ENCODE measurements at places on chromosomes 2 and 18.
A peak's percentile ranks its signal among the peaks of the same experiment; 100 is the strongest.

DNA sequence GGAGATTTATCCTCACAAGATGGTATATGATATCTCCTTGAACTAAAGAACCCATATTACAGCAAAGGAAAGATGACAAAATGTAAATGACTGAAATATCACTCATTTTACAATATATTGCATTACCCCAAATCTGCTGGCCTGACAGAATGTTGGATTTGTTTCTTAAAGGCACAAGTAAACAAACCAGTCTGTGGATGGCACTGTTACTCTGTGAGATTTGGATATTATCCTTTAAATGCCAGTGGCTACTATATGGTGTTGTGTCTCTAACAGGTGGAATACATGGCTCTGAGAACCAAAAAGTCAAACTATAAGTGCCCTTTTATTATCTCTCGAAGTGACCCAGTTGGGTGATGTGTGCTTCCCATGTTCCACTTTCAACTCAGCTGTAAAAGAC is 125.7 kb downstream of the PDE1A start:
- no peak for DNase-seq

DNA sequence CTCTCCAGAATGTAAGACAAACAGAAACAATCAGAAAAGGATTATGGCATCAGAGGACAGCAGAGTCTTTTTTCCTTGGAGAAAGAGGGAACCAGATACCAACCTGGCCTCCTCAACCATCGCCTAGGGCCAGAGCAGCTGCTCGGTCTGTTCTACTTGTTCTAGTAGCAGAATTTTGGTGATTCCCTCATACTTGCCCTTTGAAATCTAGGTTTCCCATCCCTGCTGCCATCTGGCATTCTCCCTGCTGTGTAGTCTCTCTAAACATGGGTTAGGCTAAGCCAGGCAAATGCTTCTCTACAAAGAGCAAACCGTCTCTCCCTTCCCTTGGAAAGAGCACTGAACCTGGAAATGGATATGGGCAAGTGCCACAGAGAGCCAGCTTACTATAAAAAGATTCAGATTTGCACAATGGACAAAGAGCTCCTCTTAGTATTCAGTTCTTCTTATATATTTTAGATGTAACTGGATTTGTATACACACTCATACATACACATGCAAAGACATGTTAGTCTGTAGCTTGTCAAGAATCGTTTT is 208.6 kb upstream of the ST6GAL2 start:
- no peak for DNase-seq

- DNase-seq: no peak
Observed at GRCh38 chr18:50397023-50397422, 22.2 kb downstream of the SKA1 start.

DNA sequence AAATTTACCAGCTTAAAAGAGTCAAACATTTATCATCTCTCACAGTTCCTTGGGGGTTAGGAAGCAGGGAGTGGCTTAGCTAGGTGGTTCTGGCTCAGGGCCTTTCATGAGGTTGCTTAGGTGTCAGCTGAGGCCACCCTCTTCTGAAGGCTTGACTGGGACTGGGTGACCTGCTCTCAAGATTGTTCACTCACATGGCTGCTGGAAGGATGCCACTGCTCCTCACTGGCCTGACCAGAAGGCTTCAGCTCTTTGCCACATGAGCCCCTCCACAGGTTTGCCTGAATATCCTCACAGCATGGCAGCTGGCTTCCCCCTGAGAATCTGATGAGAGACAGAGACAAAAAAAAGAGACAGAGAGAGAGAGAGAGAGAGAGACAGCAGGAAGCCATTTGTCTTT is 17.3 kb upstream of the RNF152 start:
- DNase-seq: no peak

- DNase-seq: no peak
Observed at GRCh38 chr18:8619835-8620577, 10.8 kb downstream of the RAB12 start.

- DNase-seq: no peak
Observed at GRCh38 chr2:120231564-120231973, 8.4 kb upstream of the TMEM185B start.

- no peak for DNase-seq
Observed at GRCh38 chr2:173062801-173063200, 12.8 kb upstream of the MAP3K20 start.

DNA sequence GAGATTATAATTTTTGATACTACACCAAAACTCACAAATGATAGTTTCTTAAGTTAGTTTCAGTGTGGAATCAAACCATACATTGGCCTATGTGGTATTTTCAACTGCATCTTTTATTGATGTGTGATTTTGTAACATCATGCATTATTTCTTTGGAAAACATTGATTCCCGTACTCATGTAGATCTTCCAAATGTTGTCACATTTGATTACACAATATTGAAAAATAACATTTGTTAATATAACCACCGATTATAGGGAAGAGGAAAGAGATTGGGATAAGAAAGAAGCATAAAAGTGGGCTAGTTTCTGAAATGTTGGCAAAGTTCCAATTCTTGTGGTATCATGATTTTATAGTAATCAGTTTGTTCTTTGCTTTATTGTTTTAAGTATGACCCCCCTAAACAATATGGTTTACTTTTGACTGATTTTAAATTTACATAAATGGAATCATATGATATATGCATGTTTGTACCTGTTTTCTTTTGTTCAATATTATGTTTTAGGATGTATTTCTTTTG is 117.2 kb upstream of the OTX1 start:
- no peak for DNase-seq

GRCh38 chr2:191056228-191056627 is 42.3 kb upstream of the STAT1 start:
- DNase-seq: no peak

DNA sequence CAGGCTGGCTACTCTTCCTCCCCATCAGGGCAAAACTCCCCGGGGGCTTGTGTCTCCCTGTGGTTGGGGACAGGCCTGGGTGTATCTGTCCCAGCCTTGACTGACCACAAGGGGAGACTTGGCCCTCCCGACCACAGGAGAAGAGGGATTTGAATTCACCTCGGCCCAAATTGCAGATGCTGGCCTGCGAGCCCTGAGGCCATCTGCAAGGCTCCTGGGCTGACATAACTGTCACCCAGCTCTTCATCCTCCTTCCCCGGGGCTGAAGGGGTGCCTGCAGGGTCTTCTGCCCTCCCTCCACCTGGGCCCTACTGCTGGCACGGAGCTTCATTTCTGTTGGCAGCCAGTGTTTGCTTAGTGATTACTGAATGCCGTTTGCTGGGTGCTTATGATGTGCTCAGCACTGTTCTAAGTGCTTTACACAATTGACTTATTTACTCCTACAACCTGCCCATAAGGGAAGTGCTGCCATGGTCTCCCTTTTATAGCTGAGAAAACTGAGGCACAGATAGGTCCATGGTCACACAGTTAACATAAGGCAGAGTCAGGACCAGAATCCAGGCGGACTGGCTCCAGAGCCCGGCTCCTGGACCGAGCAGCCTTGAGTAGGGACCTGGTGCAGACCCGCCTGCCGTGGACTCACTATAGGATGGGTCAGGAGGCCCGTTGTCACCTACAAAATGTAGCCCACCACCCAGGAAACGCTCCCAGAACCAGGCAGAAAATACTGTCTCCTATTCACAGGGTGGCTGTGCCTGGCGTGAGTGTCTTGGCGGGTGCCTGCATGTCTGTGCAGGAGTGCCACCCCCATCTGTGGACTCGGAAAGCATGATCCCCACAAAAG is 18.9 kb downstream of the STEAP3 start:
- no peak for DNase-seq

DNA sequence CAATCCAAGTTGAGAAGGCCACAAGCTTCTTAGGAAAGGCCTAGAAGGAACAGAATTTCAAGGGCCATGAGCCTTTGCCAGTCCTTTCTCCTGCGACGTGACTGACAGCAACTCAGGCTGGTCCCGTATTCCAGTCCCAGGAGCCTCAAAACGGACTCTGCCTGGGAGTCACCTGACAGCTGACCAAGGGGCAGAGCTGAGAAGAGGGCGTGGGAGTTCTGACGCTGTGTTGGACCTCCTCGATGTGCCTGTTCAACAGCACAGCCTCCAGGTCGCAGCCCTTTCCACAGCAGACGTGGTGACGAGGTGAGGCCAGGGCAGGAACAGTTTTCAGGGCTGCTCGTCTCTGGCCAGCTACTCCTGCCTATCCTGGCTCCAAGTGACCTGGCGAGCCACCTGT is 37.6 kb downstream of the CENPO start:
- DNase-seq: no peak

DNA sequence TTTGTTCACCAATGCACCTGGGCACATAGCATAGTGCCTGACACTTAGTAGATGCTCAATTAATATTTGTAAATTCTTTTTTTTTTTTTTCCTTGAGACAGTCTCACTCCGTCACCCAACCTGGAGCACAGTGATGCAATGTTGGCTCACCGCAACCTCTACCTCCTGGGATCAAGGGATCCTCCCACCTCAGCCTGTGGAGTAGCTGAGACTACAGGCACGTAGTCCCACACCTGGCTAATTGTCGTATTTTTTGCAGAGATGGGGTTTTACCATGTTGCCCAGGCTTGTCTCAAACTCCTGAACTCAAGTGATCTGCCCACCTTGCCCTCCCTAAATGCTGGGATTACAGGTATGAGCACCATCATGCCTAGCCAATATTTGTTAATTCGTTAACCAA is 23.2 kb upstream of the LPIN2 start:
- no peak for DNase-seq

- DNase-seq: no peak
Observed at GRCh38 chr2:159292157-159292556, 5.7 kb upstream of the WDSUB1 start.

DNA sequence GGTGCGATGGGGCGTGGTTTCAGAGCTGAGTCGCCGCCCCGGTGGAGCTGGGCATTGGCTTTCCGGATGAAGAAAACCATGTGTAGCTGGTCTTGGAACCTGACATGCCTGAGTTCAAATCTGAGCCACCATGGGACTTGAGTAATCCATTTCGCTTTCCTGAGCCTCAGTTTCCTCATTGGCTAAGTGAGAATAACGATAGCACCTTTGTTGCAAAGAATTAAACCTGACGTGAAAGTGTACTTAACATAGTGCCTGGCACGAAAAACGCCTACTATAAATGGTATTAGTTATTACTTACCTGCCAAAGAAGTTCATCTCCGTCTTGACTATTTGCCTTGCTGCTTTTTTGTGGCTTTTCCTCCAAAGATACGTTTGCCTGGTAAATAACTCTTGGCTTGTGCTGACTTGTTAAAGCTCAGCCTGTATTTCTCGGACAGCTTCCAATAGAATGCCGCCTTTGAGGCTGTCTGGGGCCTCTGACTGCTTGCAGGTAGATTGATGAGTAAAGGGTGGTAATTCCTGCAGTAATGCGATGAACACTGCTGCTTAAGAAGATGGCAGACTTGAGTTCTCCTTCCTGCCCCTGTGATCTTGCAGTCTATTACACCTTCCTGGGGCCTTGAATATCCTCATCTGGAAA is 1.3 kb downstream of the CDCA7 start:
- no peak for DNase-seq

GRCh38 chr2:144770616-144771230 is 250.8 kb upstream of the ZEB2 start:
- no peak for DNase-seq

GRCh38 chr2:23301136-23301535 is 83.8 kb upstream of the KLHL29 start:
- DNase-seq: no peak

GRCh38 chr18:56200381-56200911 is 437.9 kb downstream of the TXNL1 start:
- DNase-seq: no peak

GRCh38 chr2:177193240-177193639 is 19.4 kb upstream of the HNRNPA3 start:
- no peak for DNase-seq

- DNase-seq: no peak
Observed at GRCh38 chr2:119408221-119408619, 23.4 kb upstream of the TMEM37 start.

DNA sequence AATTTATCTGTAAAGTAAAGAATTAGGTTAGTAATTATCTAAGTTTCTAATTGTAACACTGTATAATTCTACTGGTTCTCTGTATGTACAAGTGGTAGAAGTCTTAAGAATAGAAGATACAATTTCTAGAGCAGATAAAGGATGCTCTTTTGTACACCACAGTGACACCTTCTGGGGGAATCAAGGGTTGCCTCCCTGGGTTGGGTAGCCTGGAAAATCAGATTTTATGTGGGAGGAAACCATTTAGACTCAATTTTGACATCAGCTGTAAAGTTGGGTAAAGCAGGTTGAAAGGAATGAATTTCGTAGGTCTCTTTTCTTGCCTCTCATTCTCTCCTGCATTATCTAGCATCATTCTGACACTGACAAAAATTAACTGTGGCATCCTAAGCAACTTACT is 354.8 kb downstream of the DCC start:
- no peak for DNase-seq

- DNase-seq: peak; percentile 42
Observed at GRCh38 chr18:23856466-23857163, 157.9 kb upstream of the TTC39C start.

DNA sequence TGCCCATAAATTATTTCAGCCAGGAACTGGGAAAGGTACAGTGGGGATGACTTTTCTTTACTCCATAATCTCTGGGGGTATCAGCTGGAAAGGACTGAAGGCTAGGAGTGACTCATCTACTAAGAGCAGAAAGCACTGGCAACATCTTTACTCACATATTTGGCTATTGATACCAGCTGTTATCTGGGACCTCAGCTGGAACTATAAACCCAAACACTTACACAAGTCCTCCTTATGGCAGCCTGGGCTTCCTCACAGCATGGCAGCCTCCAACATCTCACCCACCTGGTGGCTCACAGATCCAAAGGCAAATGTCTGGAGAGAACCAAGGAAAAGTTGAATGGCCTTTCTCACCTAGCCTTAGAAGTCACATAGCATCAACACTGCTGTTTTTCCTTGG is 379.0 kb upstream of the RND3 start:
- no peak for DNase-seq

DNA sequence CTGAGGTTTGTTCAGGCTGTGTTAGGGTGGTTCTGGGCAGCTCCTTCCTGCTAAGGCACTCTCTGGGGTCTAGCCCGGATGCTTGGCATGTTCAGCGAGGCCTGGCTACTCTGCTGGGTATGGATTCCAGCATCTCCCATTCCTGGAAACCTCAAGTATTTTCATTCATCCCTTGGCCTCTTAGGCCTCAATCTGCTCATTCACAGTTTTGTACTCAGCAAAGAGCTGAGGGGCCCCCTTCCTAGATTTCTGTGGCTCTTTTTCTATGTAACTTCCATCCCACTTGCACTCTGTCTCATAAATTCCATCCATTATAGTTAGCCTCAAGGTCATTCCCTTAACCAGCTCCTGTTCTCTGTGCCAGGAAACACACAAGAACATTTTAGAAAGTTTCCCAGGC is 798.8 kb upstream of the HS6ST1 start:
- no peak for DNase-seq

- DNase-seq: no peak
Observed at GRCh38 chr2:98769114-98769476, 38.2 kb upstream of the MGAT4A start.

GRCh38 chr2:190912726-190913125 is 32.1 kb downstream of the GLS start:
- DNase-seq: no peak

DNA sequence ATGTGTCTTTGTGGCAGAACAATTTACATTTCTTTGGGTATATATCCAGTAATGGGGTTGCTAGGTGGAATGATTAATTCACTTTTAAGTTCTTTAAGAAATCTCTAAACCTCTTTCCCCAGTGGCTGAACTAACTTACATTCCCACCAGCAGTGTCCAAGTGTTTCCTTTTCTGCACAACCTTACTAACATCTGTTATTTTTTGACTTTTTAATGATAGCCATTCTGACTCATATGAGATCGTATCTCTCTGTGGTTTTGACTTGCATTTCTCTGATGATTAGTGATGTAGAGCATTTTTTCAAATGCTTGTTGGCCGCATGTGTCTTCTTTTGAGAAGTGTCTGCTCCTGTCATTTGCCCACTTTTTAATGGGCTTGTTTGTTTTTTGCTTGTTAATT is 43.1 kb upstream of the PTH2R start:
- peak; percentile 12 for DNase-seq
